ENCODE measurements at places on chromosomes 1 and 21.

GRCh38 chr1:243213045-243213787 lies 41.9 kb downstream of the CEP170 start:
- DNase-seq = no peak

DNA sequence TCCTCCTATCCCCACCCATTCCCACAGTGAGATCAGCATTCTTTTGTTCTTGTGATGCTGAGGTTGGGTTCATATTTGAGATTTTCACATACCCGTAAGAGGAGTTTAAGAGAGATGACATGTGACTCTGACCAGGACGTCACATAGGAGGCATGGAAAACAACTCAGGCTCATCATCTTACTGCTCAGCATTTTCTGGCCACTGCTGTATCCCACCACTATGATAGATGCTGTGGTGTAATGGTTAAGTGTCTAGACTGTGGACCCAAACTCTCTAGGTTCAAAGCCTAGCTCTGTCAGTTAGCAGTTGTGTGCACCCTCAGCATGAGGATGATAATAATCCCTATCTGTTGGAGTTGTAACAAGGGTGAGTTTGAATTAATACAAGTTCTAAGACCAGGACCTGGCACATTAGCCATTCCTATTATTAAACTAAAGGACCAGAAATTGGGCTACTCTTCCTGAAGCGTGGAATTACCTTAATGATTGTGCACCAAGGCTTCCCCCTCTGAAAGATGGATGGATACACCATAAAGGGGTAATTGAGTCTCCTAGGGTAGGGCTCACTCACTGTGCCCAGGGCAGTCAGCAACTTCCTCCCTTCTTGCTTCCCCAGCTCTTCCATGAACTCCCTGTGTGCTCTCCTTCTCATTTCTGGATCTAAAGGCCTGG lies 40.9 kb downstream of the LGR6 start:
- DNase-seq = no peak

- DNase-seq = no peak
These were observed 149.1 kb downstream of the FCRL5 start for GRCh38 chr1:157403203-157403602.

GRCh38 chr1:89659322-89660081 lies 26.6 kb downstream of the LRRC8C start:
- no peak for DNase-seq

DNA sequence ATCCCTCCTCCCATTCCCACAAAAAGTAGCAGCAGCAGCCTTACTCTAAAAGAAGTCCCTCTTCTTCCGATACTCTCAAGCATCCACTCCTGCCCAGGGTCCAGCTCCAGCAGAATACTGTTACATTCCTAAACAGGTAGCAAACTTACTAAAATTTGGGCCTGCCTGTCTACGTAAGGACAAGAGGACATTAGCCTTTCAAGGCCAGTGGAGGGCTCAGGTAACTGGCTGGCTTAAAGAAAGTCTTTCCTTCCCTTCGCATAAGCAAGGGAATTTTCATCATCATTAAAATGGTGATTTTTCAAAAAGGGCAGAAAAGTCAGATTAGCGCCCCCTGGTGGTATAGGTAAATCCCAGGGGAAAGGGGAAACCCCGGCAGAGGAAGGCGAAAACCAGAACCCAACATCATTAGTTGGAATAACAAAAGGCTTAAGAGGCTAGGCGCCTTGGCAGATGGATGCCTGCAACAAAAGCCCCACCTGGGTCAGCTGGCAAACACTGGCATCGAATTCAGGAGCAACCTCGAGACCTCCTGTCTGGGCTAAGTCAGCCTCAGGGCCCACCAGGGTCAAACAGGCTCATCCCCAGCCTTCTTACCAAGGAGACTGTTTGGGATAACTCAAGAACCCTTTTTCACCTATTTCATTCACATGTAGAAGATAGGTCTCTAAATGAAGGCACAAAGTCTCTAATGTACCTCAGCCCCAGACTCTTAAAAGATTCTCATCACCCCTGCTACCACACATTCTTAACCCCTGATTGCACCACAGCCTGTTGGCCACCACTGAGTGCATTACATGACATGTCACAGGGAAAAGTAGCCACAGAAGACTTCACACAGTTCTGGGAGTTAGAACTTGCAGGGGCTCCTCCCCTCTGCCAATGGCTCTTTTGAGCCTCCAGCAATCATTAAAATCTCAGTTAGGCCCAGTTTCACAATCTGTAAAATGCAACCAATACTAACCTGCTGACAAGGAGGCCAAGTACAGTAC lies 36.7 kb downstream of the ERI3 start:
- no peak for DNase-seq

DNA sequence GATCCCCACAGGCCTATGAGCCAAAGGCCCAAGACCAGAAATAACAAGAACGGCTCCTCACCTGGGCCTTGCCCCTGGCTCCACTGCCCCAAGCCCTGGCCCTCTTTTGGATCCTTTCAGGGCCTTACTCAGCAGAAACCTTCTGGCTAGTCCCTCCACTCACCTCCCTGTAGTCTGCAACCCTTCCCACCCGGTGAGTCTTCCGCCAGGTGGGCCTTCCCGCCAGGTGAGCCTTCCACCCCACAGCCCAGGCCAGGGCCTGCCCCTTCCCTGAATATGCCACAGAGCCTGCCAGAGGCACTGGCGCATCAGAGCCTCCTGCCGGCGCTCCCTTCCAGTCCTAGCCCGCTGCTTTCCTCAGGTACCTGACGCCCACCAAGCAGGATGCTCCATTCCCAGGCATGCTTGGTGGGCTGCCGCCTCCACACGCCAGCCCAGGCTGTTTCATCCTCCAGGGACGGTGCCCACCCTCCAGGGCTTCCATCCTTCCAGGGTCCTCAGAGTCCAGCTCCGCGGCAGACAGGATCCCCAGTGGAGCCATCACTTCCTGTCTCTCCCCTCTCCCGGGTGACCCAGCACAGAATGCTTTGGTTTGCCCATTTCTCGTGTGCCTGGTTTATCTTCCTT lies 20.9 kb downstream of the LHX4 start:
- no peak for DNase-seq

GRCh38 chr1:23224739-23225648 lies 7.7 kb upstream of the HTR1D start:
- DNase-seq = no peak
